SK-N-DZ (cell line): ENCODE measurements at places on chromosomes 4 and X.

GRCh38 chr4:80948141-80948540, 82.4 kb upstream of the BMP3 start:
- no peak for DNase-seq

GRCh38 chr4:21226637-21227538, 526.6 kb downstream of the PACRGL start:
- DNase-seq, result no peak

DNA sequence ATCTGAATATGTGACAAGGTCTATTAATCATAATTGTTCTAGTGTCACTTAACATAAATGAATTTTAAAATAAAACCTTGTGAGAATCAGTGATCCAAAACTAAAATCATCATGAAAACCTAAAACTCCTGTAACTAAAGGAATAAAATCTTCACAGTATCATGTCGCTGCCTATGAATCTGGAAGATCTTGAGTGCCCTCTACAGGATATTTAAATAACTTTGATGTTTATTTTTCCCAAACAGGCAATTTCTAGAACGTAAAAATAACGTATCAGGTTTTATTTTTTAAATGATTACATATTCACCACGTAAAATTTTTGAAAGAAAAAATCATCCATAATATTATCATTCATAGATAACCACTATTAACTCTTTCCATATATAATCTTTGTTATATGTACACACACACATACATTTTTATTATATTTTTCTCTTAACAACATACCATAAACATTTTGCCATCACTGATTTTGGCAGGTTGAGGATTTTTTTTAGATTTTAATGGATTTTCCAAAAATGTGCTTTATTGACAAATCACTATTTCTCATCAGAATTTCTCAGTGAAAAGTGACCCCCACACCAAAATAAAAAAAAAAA, 79.6 kb downstream of the COMMD8 start:
- DNase-seq, result peak; percentile 42

GRCh38 chrX:151488677-151489076, 74.8 kb upstream of the PASD1 start:
- DNase-seq, result peak; percentile 21

DNA sequence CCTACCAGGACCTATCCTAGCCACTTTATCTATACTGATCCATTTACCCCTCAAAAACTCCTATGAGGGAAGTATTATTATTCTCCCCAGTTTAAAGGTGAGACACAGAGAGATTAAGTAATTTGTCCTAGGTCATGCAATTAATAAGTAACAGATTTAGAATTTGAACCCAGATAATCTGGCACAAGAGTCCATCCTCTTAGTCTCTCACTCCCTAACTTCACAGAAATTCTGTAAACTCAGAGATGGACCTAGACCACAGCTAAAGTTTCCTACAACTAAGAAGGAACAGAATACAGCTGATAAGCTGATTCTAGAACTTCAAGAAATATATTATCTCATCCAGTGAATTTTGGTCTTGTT, 58.7 kb downstream of the TEC start:
- no peak for DNase-seq

GRCh38 chrX:78513971-78514738, 145.0 kb downstream of the RTL3 start:
- no peak for DNase-seq

DNA sequence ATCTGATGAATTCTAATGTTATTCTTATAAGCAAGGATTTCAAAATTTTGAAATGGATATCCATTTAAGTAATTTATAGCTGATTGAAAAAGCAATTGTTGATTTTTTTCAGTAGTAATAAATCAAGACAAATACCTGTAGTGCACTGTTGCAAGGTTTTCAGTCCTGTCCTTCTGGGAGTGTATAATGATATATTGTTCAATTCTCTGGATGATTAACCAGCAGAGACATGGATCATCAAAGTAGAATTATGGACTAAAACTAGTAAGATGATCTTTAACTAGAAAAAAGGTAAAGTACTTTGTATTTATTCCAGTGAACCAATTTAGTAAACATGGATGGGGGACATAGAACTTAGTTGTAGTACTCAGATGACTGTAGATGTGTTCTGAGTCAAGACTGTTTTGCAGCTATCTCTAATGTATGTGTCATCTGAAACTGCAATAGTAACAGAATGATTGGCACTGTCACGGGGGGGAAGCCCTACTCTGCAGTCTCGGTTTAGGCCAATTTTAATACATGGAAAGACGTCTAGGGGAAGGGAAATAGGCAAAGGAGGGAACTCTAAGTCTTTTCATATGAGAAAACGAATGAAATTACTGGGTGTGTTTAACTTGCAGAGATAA, 121.9 kb downstream of the GLRA3 start:
- no peak for DNase-seq
